ENCODE measurements at places on chromosomes 7 and 10.

GRCh38 chr10:122348512-122348911 is 26.0 kb upstream of the PLEKHA1 start:
- DNase-seq: no peak

- DNase-seq: no peak
Observed at GRCh38 chr10:42111661-42112330, 526.6 kb downstream of the ZNF33B start.

GRCh38 chr7:54796150-54796549 is 37.1 kb upstream of the SEC61G start:
- DNase-seq: no peak

- no peak for DNase-seq
Observed at GRCh38 chr7:131653418-131654248, 97.2 kb upstream of the PODXL start.

GRCh38 chr10:126207313-126207771 is 180.9 kb downstream of the ADAM12 start:
- DNase-seq: no peak

DNA sequence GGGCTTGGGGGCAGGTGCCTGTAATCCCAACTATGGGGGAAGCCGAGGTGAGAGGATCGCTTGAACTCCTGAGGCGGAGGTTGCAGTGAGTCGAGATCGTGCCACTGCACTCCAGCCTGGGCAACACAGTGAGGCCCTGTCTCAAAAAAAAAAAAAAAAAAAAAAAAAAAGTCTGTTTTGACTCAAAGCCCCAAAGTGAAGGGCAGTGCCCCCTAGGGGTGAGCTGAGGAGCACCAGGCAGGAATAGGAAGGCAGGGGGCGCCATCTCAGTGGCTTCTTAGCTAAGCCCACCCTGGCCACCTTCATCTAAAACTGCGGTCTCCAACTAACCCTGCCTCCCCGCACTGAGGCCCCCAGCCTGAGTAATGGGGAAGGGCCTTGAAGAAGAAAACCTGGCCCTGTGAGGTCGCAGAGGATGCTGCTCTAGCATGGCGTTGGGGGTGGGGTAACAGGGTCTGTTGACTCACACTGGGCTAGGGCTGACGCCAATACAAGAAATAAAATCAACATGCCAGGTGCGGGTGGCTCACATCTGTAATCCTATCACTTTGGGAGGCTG is 9.8 kb downstream of the PODXL start:
- DNase-seq: peak; percentile 63

GRCh38 chr7:148903504-148903903 is 19.4 kb upstream of the EZH2 start:
- no peak for DNase-seq
